Nephron progenitor cell (in vitro differentiated cells): ENCODE measurements at places on chromosomes 4 and X.

GRCh38 chr4:167233685-167234315 is 494 bp downstream of the SPOCK3 start:
- peak; percentile 60 for DNase-seq

DNA sequence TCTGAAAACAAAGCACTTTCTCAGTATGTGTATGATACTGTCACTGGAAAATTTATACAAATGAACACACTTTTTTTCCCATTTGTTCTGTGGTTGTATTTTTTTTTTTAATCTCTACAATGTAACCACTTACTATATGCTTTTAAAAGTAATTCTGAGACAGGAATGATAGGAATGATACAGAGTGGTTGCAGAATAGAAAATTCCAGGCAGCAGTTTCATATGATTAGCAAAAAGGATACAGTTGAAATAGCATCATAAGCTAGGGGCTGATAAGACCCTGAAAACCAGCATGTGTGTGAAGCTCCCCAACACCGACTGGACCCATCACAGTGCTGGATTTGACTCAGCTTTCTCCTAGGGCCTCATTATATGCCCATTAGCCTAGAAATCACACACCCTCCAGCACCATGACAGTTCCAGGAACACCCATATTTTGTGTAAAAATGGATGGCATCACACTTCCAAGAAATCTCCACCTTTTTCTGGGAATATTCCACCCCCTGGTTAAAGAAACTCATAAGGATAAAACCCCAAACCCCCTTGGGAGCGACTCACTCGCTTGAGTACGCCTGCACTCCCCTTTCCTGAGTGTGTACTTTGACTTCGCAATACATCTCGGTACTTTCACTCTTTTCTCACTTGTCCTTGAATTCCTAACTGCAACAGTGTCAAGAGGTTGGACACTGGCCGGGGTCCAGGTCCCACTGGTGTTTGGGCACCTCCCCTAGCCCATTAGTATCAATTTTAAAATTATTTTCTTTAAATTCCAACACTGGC is 77.4 kb upstream of the AGA start:
- DNase-seq, result no peak

DNA sequence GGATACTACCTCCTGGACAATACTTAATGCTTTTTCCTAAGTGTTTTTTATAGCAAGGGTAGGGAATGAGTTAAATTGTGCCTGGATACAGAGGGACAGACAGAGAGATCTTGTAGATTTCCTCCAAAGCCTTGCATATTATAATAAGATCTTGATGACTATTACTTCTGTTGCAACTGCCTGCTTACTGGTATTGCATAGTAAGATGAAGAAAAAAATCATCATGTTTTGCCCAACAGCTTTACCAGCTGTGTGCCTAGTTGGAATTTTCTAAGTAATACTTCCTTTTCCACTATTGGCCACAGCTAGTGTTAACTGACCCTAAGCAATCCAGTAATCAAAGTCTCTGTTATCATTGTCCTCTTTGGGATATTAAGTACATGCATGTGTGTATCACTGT is 139.0 kb downstream of the DCK start:
- no peak for DNase-seq

DNA sequence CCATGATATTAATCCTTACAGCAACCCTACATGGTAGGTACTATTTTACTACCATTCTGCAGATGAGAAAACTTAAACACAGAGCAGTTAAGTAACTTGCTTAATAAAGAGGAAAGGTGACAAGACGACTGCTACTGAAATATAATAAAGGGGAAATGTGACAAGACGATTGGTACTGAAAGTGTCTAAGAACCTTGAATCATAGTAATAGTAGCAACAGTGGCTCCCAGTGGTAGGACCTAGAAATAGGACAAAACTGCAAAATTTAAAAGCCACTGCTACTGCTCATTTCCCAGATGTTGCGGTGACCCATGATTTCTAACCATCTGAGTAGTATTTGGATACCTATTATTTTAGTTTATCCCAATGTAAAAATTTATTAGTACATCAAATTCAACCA is 89.5 kb downstream of the TASL start:
- no peak for DNase-seq
